ENCODE measurements at places on chromosomes 11 and 22.

DNA sequence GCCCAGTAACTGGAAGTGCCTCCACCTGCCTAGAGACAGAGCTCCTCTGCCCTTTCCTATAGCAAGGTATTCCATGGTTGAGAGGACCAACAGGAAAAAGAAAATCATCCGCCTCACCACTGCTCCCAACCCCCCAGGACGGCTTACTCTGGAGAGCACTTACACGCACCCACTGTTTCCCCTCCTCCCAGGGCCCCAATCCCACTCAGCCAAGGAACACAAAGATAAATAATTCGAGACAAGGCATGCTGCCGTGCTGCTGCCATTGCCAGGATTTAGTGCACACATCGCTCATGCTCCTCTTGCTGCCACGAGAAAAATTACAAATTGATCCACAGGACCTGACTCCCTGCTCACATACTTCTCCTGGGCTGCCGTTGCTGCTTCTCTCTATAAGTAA, 516.6 kb downstream of the BUD13 start:
- DNase-seq, result no peak

DNA sequence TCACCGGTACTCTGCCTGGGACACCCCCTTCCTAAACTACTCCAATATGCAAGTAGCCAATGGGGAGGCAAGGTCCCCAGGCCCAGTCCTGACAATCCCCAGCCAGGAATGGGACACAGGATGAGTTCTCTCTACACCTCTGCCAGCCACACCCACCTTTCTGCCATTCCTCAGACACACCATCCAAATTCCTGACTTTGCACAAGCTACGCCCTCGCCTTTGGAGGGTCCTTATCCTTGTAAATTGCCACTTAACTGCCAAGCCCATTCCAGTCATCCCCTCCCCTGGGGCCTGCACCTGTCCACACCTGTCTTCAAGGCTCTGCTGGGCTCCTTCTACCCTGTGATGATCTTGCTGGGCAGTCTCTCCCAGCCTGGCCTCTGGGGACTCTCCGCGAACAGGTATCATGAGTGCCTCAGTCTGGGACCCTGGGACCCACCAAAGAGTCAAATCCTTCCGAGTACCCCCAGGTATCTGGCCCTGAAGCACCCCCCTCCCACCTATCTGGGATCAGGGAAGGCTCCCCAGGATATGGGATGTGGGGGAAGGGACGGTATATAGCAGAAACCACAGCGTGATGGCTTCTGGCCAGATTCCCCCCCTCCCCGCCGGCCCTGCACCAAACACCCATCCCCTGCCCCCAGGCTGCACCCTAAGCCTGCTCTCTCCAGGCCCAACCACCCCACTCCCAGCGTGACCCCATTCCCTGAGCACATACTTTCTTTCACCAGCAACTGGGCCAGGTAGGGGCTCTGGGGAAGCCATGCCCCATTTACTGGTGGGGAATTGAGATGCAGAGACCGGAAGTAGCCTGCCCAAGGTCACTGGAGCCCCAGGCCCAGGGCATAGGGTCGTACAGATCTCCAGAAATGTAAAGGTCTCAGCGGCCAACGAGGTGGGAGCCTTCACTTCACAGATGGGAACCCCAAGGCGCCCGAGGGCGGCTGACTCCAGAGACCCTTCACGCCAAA, 806 bp downstream of the ARAP1 start:
- DNase-seq, result peak; percentile 41

- DNase-seq, result no peak
Observed at GRCh38 chr22:40413873-40414272, 43.5 kb downstream of the SGSM3 start.

DNA sequence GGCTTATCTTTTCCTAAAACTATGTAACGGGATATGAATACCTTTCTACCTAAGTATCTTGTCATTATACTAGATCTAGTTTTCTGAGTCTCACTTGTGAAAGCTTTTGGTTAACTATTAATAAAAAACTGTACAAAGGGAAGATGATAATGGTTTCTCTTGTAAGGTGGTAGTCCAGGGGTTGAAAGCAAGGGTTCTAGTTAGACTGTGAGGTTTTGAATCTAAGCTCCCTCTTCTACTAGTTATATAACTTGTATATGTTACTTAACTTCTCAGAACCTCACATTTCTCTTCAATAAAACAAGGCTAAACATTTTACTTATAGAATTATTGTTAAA, 54.3 kb downstream of the ARHGEF12 start:
- DNase-seq, result no peak

DNA sequence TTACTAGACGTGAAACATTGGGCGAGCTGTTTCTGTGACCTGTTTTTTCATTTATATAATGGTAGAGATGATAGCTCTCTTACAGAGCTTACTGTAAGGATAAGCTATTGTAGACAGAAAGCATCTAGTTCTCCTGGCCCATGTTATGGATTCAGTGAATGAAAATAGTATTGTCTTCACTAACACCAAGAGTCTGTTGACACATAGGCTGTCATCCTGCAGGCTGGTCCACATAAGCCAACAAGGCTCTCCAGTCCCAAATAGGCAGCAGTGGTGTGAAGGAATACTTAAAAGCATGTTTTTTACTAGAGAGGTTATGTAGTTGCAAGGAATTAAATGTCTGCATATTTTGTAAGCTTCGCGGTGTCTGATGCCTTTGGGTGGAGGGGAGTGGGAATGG, 377.8 kb upstream of the CCDC90B start:
- no peak for DNase-seq

DNA sequence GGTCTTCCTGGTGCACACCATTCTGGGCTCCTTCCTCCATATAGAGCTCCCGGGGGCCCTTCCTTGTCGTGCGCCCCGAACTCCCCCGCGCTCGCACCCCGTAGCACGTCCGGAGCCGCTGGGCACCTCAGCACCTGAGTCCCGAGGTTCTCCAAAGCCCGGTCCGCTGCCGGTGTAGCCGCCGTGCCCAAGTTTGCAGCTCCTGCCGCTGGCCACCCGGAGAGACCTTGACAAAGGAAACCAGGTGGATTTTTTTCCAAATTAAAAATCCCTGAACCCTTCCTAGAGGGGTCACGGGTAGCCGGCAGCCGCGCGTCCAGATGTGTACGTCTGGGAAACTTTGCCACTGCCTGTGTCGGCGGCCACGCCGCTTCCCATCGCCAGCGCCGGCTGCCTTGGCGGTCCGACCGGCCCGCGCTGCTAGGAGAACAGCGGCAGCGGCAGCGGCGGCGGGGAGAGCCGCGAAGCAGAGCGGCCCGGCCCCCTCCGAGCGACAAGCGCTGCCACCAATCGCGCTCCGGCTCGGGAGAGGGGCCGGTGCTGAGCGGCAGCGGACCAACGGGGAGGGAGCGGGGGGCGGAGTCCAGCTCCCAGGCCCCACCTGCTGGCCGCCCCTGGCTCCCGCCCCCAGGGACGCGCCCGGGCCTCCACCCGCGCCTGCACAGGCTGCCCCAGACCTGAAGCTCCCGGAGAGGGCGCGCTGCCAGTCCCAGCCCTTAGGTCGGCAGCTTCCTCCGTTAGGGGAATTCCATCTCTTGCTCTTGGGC, at the start of gene GALNT18:
GALNT18 (minus strand) TSS at position 433 of the 767 bp plus-strand sequence.
- DNase-seq, result peak; percentile 99

GRCh38 chr11:794766-795633, 3.1 kb downstream of the SLC25A22 start:
- no peak for DNase-seq

GRCh38 chr11:77654770-77655434, 17.3 kb upstream of the CLNS1A start:
- no peak for DNase-seq

DNA sequence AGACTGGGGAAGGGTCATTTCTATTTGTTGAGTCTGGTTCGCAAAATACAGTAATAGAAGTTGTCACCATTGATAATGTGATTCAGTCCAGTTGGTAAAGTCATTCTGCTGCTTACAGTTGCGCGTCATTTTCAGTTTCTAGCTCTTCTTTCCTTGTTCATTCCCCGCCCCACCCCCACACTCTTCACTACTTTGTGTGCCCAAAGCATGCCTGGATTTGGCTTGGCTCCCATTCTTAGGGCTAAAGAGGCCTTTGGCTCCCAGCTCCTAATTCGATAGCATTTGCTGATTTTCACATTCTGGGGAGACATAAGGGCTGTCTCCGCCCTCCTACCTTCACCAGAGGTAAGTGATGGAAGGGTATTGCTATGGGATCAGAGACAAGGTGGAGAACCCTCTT, 43.0 kb downstream of the CECR2 start:
- DNase-seq, result no peak

GRCh38 chr11:15641271-15642045, 526.7 kb downstream of the INSC start:
- no peak for DNase-seq

DNA sequence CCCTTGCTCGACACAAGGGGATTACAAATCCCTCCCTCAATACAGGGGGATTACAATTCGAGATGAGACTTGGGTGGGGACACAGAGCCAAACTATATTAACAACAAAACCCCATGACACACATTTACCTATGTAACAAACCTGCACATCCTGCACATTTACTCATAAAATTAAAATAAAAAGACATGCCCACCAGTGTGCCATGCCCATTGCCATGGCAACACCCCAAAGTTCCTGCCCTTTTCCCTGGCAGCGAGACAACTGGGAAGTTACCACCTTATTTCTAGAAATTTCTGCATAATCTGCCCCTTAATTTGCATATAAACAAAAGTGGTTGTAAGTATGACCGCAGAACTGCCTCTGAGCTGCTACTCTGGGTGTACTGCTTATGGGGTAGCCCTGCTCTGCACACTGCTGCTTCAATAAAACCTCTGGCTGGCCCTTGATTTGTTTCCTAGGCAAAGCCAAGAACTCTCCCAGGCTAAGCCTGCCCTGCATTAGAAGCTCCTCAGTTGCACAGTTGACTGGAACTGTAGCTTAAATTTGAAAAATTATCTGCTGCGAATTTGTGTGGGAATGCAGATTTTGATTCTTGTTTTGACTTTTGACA, 8.6 kb upstream of the INCENP start:
- no peak for DNase-seq

- no peak for DNase-seq
Observed at GRCh38 chr11:78470861-78471442, 53.3 kb upstream of the GAB2 start.

GRCh38 chr22:44074337-44074984, 50.4 kb downstream of the PARVB start:
- DNase-seq, result no peak

GRCh38 chr11:84950569-84951270, 676.4 kb downstream of the DLG2 start:
- DNase-seq, result no peak

- DNase-seq, result no peak
Observed at GRCh38 chr11:115267871-115268270, 236.3 kb downstream of the CADM1 start.

GRCh38 chr11:63670433-63671321, 499 bp downstream of the ATL3 start:
- DNase-seq, result peak; percentile 70

GRCh38 chr11:82969811-82970210, 68.3 kb downstream of the DDIAS start:
- peak; percentile 73 for DNase-seq

GRCh38 chr22:17110791-17111550, 10.2 kb downstream of the TMEM121B start:
- DNase-seq, result no peak

DNA sequence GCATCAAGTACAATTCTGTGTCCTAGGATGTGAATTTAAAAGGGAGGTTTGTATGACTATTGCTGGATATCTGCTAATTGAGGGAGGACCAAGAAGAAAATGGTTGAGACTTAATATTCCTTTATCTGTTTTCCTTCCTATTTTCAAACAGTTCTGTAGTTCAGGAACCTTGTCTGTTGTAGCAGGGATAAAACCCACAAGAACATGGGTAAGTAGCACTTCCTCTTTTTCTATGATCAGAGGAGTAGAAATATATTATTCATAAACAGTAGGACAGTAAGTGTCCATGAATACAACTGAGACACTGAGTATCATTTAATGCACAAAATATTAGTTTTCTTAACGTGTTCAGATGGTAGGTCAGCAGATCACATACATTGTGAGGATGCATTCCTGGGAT, 7.6 kb downstream of the MS4A3 start:
- no peak for DNase-seq

DNA sequence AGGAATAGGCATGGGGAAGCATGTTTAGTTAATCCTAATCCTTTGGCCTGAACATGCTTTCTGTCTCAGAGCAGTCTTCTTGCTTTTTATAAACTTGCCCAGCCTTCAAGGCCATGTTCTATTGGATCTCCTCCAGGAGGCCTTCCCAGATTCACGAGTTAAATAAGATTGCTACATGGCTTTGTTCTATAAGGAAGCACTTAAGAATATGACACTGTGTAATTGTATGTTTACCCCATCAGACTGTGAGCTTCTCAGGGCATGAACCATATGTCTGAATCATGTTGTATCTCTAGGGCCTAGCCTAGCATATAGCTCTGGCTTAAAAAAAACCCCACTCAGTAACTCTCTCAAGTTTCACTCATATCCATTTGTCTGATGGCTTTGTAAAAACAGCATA, 26.4 kb upstream of the UCP3 start:
- DNase-seq, result no peak

DNA sequence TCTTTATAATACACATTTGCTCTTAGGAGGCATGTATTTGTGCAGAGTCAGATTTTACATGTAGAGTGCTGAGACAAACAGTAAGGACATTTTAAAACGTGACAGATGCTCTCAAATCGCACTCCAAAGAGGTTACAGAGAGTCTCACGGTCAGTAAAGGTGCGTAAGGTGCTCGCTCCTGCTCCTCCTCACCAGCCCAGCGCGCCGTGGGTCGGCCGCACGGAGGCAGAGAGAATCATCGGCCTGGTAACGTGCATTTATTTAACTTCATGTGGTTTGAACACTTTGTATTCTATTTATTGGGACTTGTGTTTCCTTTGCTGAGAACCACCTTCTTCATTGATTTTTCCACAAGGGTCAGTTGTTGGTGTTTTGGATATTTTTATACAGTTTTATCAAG, 900.1 kb downstream of the BRD1 start:
- DNase-seq, result no peak

DNA sequence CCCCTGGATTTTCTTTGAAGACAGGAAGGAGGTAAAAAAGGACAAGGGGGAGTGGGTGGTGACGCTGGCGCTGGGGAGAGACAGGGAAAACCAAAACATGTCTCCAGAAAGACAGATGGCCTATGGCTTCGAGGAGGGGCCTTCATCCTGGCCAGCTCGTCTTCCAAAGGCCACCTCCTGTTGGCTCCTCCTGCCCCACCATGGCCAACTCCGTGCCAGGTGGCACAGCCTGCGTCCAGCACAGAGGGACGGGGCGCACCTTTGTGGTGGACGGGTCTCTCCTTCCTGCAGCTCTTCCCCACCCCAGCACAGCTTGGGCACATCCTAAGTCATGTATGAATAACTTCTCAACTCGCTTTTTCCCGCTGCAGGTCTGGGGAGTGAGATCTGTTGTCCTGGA, 22.7 kb downstream of the IGSF9B start:
- DNase-seq, result no peak

- DNase-seq, result no peak
Observed at GRCh38 chr22:38919631-38920190, 37.7 kb upstream of the APOBEC3A start.
